ENCODE measurements at places on chromosomes 7 and 10.

DNA sequence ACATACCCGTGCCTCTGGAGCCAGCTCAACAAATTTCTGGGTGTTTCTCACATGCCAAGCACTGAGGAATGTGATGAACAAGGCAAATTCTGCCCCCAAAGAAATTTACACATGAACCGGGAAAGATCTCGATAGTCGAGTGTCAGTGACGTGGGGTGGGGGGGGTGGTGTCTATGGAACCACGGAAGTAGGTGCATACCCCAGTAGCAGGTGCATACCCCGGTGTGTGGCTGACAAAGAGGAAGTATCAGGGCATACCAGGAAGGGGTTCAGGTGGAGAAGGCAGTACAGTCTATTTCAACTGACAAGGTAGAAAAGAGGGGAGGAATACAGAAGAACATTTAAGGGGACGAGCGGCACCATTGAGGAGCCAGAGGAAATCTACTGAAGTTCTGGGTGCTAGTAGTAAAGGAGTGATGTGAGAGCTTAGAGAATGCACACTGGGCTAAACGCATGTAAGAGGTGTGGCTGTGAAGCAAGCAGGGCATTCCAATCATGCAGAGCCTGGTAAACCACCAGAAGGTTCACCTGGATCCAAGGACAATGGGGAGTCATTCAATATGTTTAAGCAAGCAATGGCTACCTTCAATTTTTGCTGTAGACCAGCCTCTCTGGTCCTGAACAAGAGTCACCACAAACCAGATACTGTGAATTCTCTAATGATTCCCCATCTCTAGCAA lies 6.2 kb downstream of the CCDC6 start:
- no peak for DNase-seq

DNA sequence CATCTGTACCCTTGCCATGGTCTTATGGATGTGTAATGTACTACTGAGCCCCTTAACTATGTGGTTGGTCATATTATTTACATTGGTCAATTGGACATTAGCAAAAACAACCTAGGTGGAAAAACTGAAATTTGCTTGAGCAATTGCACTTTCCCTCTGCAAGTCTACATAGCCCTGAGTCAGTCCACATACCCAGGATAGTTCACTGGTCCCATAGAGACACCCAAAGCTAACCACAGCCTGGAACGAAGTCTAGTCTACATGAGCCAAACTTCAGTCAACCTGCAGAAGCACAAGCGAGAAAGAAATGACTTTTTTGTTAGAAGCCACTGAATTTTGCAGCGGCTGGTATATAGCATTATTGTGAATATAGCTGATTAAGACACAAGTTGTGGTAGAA lies 37.6 kb upstream of the COL1A2 start:
- DNase-seq = no peak

DNA sequence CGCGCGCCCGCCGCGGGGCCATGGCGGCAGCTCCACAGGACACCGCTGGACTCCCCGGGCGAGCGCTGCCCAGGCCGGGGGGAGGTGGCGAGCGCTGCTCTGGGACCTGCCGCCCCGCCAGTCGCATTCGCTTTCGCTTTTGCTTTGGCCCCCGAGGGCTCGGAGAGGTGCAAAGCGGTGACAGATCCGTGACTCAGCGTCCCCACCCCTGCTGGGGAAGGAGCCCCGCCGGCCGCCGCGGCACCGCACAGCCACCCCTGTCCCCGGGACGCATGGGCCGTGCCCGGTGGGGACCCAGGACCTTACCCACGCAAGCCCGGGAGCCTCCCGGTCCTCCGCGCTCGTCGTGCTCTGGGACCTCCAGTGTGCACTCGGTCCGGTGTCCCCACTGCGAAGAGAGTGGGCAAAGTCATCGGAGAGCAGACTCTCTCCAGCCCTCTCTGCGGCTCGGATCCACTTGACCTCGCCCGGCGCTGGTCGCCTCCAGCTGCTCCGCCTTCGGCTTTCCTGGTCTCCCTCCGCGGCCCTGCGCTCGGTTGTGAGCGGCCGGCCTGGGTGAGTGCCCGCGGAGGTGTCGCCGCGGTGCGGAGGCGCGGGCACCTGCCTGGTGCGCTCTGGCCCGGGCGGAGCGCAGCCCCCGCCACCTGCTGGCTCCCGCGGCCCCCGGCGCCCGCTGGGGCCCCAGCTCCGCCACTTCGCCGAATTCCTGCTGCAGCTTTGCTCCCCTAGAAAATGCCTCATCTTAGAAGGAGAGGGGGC lies at the start of gene IL15RA:
IL15RA (minus strand) TSS at position 73 of the 759 bp plus-strand sequence; CDS start at position 22, 51 bp downstream.
- DNase-seq = peak; percentile 97

DNA sequence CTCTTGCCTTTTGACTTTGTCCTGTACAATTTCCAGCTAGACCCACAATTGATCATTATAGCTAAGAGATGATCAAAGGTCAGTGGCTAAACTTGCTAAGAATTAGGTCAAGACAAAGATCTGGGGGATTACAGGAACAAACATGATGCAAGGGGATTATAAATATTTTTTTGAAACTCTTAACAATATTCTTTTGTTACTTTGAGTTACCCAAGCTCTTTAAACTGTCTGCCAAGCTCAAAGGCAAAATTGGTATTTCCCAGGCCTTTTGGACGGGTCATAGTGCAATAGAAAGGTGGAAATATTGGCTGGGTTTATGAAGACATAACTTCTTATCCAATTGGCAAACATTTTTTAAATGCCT lies 23.4 kb downstream of the TBXAS1 start:
- DNase-seq = no peak

- no peak for DNase-seq
These were observed 31.1 kb downstream of the NUB1 start for GRCh38 chr7:151372612-151373265.

DNA sequence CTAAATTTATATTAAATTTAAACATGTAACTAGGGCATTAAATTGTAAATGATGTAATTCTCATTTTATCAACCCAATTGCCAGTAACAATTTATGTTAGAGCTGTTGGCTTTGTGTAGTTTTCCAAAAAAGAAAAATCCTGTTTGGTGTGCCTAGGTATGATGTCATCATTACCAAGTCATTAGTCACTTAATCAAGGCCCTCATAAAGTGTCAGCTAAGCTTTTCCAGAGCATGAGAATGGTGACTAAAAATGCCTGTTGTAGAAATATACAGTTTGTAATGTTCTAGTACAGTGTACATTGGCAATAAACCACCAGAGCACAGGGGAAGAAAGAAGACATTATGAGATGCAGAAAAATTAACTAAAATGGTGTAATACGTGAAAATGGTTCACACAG lies 593.8 kb upstream of the ANKRD30A start:
- no peak for DNase-seq

GRCh38 chr10:44807451-44807850 lies 103.7 kb upstream of the TMEM72 start:
- no peak for DNase-seq

GRCh38 chr10:94315024-94315451 lies 47.7 kb downstream of the NOC3L start:
- no peak for DNase-seq

- DNase-seq = peak; percentile 84
These were observed 1.7 kb upstream of the PAX2 start for GRCh38 chr10:100743626-100744135.

DNA sequence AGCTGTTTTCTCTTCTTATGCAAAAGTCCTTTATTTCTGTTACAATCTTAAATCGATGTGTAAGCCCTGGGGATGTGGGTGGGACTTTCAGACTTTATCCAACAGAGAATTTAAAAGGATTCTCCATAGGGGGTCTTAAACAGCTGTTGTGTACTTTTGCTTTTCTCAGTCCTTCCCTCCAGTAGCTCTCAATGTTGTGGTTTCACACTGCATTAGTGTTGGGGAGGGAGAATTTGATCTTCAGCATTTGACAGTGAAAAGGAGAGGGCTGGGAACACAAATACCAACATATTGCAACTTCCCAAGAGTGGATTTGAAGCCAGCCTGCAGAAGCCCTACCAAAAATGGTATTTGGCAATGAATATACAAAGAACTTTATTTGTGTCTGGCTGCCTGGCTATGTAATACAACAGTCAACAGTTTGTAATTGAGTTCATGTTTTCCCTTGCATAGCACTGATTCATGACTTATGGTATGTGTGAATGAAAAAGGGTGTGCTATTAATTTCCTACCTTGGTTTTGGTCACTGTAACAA lies 80.1 kb upstream of the CAPZA2 start:
- no peak for DNase-seq

DNA sequence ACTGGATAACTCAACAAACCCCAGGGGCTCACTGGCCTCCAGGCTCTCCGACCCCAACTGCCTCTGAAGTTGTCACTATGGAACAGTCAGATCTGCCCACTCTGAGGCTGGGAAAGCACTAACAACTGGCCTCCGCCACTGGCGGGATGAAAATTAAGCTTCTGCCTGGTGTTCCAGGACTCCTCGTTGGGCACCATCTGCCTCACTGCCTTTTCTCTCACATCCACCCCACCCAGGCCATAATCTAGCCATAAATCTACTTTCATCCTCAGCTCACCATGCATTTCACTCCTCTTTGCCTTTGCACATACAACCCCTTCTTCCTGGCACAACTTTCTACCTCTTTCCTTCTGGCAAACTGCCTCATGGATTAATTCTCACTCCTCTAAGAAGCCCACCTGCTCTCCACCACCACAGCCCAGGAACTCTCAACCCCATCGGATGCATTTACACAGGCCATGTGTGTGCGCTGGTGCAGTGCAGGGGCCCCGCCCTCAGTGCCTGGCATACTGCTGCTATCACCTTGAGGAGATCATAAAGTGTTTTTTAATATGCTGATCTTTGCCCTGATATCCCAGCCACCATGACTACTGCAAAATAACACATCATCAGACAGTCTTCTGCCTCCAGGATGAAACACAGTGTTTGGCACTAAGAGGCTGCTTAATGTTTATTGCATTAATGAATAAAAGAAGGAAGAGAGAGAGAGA lies 4.0 kb downstream of the CDHR1 start:
- DNase-seq = no peak

DNA sequence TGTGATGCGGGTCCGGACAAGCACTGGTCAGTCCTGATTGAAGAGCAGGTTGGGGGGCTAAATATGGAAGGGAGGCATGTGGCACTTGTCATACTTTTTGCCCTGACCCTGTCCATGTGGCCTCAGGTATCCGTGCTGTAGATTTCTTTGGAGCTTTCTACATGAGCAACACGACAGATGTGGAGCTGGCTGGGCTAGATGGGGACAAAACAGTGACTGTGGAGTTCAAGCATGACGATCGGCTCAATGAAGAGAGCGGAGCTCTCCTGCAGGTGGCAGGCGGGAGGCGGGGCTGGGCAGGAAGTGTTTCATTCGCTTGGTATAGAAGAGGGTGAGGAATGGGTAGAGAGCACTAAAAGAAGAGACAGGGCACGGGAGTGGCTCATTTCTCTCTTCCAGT lies 13.0 kb upstream of the CHCHD1 start:
- DNase-seq = no peak

DNA sequence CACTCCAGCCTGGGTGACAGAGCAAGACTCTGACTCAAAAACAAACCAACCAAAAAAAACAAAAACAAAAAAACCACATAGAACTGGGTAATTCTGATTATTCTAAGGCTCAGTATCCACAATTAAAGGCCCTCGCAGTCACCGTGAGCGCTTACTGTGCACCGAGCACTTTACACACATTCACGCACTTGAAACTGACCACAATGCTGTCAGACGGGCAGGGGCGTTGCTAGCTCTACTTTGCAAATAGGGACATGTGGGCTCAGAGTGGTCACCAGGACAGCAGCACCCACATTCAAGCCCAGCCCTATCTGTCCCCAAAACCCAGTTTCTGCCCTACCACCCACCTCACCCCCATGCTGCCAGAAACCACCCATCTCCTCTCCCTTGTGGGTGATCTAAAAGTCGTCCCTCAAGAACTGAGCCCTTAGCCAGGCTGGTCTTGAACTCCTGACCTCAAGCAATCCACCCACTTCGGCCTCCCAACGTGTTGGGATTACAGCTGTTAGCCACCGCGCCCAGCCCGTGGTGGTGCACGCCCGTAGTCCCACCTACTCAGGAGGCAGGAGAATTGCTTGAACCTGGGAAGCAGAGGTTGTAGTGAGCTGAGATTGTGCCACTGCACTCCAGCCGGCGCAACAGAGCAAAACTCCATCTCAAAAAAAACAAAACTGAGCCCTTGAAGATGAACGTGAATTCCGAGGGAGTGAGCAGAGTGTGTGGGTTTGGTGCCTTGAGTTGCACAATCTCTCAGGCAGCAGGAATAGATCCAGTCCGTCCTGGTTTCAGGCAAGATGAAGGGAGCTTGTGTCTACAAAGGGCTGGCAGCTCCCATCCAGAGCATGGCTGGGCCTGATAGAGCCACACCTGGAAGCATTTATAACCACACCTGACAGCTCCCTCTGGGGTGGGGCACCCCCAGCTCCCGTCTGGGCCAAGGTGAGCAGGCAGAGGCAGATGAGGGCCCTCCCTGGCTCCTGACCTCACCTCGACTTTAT lies 5.4 kb upstream of the HSPB1 start:
- no peak for DNase-seq
